ENCODE measurements at places on chromosomes 7 and 10. TPM values are rescaled to one million over a fixed set of nuclear protein-coding genes. Genes with fewer than 3 reads are reported as not detected.

DNA sequence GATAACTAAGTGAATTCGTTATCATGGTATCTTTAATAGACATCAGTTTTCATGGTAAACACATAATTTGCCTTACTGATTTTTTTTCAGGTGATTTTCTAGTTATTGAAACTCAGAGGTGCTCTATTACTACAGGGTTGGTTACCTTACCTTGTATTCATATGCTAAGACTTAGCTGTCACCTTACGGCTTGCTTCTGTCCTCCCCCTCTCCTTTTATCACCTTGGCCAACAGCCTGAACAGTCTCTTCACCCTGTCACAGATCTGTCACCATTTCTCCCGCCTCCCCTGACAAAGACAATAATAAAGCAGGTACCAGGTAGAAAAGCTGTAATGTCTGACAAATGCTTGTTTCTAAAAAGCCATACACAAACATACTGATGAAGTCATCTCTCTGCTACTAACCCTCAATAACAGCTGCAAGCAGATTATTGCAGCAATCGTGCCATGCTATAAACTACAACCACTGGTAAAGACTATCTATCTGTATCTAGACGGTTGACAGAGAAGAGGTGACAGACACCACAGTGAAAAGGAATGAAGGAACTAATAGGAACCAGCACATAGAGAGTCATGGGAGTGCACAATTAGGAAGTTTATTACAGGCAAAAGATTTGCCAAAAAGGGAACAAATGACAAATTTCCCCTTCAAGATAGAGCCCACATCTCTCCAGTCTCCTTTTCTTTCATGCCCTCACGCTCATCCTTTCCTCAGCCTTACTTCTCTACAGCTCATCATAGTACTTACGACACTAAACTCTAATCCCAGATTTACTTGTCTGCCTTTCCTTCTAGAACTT, 57.2 kb downstream of the ARHGAP12 start:
- H3K27me3 ChIP-seq: no peaks in the 10 kb centered on the region
- peaks cover 4% of the 10 kb centered on the region for H3K4me1 ChIP-seq
- H3K36me3 ChIP-seq: peaks cover 1% of the 10 kb centered on the region
- no peak overlapping the region for H3K4me3 ChIP-seq
- no peak for DNase-seq

The NAT16 gene
- not detected for total RNA-seq

GRCh38 chr7:55478700-55479099, 93.6 kb downstream of the VOPP1 start:
- no peak overlapping the region for H3K4me3 ChIP-seq
- no peaks in the 10 kb centered on the region for H3K27me3 ChIP-seq
- no peak for DNase-seq
- no peaks in the 10 kb centered on the region for H3K4me1 ChIP-seq
- peaks cover 2% of the 10 kb centered on the region for H3K36me3 ChIP-seq
- H3K27ac ChIP-seq: no peak overlapping the region

The GCK gene
- total RNA-seq: 4.9 TPM

DNA sequence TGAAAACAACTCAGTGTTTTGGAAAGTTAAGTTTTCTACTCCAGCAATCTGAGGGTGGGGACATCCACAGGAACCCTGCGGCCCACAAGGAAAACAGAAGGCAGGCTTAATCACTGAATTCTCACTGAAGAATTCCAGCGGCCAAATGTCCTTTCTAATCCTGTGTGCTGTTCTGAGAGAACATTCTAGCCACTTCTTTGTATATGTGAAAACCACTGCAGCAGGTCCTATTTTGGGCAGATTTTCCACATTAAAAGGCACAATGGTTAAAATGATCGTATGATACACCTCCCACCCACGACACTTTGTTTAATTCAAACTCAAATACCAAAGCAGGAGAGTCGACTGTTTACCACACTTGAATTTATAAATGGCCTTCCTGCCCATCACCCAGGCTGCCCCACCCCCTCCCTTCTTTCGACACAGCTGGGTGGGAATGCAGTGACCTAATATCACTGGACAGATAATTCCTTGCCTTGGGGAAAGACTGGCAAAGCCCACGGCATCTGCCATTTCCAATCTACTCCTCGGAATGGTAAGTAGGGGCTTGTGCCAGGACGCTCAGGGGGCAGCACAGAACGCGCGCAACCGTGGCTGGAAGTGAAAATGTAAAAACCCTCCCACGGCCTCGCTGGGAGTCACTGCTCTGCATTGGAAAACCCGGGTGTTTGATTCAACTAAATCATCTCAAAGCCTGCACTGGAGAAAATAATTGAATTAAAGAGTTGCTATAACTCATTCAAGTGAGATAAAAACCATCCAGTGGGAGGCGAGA, 67.0 kb downstream of the CTBP2 start:
- no peaks in the 10 kb centered on the region for H3K27me3 ChIP-seq
- peak overlapping the region; percentile 67 for H3K27ac ChIP-seq
- H3K4me3 ChIP-seq: no peak overlapping the region
- H3K4me1 ChIP-seq: peaks cover 43% of the 10 kb centered on the region
- peaks cover 5% of the 10 kb centered on the region for H3K36me3 ChIP-seq

DNA sequence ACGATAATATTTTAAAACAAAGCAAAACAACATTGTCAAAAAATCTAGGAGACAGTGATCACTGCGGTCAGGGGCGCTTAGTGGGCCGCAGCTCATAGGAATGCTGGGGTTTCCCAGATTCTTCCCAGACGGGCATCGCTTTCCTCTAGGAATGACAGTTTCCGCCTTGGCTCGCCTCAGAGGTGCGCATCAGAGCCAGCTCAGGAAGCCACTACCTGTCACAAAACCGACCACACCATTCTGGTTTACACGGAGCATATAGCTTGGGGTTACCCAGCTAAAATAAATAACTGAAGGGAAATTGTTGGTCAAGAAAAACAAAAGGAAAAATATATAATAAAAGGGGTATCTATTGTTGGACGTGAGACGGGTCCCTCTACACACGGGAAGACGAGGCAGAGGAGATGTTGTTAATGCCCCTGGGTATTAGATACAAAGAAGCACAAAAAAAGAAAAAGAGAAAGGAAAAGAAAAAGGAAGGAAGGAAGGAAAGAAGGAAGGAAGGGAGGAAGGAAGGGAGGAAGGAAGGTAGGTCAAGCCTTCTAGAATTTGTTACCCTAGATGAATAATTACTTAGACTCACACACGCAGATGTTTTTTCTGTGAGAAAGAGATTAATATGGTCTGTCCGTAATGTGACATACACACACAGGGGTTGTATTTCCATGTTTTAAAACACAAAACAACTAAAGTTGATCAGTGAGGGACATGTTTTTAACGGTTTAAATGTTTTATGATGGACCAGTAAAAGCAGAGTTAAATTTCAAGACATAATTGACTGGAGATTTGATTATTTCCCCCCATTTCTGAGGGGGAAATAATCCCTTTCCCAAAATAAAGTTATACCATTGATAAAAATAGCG, 292.4 kb upstream of the NFE2L3 start:
- peak overlapping the region; percentile 79 for H3K27ac ChIP-seq
- no peak for DNase-seq
- peaks cover 8% of the 10 kb centered on the region for H3K4me1 ChIP-seq
- no peak overlapping the region for H3K4me3 ChIP-seq
- H3K27me3 ChIP-seq: peaks cover 20% of the 10 kb centered on the region
- H3K36me3 ChIP-seq: no peaks in the 10 kb centered on the region

DNA sequence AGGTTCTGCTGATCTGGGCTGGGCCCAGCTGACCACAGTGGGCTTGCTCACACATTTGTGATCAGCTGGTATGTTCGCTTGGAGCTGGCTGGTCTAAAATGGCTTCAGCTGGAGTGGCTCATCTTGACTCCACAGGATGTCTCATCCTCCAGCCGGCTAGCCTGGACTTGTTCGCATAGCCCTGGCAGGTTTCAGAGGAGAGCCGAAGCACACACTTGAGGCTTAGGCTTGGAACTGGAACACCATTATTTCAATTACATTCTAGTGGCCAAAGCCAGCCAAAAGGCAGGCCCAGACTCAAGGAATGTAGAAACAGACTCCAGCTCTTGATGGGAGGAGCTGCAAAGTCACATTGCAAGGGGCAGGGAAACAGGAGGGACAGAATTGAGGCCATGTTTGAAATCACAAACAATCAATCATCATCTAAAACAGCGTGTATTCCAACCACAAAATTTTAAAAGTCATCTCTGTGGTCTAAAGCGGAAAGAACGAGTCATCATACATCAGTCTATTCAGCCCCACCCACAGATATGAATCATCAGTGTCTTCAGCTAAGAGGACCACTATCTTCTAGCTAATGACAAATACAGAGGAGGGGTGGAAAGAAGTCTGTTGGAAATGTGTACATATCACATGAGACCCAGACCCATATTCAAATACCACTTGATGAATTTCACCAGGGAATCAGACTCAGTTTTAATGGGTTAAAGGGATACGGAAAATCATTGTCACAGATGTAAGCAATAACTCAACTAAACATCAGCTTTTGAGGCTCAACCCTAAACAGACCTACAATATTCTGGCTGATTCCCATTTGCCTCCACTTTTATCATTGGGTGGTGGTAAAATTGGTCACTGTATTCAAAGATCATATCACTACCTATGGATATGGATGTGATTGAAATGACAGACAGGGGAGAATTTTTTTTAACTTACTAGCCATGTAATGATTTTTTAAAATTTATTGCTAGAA, 139.0 kb upstream of the MKLN1 start:
- H3K4me3 ChIP-seq: no peak overlapping the region
- no peak for DNase-seq
- no peak overlapping the region for H3K27ac ChIP-seq
- H3K27me3 ChIP-seq: no peaks in the 10 kb centered on the region

DNA sequence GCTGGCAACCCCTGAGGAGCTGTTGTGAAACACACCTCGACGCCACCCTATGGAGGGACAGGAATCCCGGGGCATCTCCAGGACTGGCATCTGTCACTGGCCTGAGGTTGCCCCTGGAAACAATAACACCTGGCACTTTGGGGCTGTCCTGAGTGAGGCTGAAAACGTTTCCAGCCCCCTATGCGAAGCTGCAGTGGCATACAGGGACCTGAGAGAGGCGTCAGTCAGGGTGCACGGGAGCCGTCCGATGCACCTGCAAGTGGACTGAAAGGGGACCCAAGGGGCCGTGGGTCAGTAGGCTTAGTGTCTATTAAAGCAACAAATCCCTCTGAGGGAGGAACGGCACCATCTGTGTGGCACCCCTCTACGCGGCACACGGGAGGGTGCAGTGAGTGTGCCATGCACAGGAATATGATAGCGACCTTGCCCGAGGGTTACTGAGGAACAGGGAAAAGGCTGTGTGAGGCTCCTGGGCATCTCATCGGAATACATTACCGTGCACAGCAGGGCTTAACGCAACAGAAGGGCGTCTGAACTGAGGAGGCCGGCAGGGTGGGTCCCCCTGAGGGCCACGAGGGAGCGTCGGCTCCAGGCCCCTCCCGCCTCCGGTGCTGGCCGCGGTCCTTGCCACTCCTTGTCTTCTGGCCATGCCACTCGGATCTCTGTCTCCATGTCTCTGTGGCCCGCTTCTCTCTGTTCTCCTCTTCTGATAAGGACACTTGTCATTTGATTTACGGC, 50.4 kb downstream of the FOXL3 start:
- peak overlapping the region; percentile 9 for H3K4me3 ChIP-seq
- no peak for DNase-seq
- peaks cover 1% of the 10 kb centered on the region for H3K36me3 ChIP-seq
- H3K27me3 ChIP-seq: no peaks in the 10 kb centered on the region

DNA sequence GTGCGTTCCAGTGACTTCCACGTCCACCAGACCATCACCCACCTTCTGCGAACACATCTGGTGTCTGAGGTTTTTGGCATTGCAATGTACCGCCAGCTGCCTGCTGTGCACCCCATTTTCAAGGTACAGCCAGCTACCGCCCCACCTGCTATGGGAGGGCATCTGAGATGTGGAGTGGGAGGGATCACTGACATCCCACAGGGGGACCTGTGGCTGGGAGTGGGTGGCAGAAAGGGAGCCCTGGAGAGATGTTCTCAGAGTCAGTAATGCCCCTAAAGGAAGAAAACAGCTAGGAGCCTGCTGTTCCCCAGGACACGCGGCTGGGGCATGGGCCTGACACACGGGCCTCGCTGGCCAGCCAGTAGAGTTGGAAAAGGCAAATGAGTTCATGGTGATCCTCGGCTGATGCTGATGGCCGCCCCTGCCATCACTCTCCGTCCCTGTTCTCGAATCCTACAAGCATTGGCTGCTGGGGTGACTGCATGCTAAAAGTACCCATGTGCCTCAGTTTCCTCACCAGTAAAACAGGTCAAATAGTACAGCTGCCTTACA, 66.6 kb downstream of the ALOX5 start:
- no peak for DNase-seq
- H3K4me3 ChIP-seq: no peak overlapping the region

DNA sequence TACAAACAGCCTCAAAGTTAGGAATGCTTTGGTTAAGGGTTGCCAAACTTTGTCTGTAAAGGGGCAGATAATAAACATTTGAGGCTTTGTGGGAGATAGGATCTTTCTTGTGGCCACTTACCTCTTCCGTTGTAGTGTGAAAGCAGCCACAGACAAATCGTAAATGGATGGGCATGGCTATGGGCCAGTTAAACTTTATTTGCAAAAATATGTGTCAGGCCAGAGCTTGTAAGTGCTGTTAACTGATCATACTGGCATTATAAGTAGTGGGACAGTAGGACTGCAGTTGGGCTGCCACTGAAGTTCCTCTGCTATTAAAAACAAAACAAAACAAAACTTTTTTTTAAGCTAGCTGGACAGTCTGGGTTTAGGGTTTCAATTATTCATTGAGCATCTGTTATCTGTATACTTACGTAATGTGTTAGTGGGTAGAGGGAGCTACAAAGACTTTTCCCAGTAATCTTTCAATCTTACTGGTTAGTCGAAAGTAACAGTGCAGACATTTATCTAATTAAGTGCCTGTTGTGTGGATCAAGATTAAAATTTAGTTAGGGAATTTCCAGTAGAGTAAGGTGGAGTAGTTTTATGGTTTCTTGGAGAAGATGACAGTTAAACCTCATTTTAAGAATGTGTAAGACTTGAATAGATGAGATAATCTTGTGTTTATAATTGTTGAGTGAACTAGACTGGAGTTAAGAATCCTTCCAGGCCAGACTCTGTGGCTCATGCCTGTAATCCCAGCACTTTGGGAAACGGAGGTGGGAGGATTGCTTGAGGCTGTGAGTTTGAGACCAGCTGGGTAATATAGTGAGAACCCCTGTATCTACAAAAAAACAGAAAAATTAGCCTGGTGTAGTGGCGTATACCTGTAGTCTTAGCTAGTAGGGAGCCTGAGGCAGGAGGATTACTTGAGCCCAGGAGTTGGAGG, 100.1 kb downstream of the BTRC start:
- peaks cover 11% of the 10 kb centered on the region for H3K4me1 ChIP-seq
- no peak overlapping the region for H3K27ac ChIP-seq
- DNase-seq: no peak

The PPP1R17 gene
- total RNA-seq: 0.96 TPM

DNA sequence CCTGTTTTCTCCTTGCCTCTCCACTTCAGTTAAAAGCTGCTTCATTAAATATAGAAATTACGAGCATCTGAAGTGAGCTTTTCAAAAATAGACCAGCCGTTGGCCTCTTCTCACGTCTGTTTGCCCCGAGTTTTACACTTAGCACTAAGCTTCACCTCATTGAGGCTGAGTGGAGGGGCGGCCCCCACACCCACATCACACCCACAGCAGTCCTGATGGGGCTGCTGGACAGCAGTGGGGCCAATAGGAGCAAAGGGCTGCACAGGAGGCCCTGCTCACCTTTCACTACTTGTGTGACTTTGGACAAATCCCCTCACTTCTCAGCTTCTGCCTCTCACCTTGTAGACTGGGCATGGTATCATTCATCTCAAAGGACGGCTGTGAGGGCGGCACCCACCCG, 677.8 kb downstream of the SDK1 start:
- no peak overlapping the region for H3K4me3 ChIP-seq
- no peak for DNase-seq
- H3K27me3 ChIP-seq: no peaks in the 10 kb centered on the region
- H3K36me3 ChIP-seq: peaks cover 37% of the 10 kb centered on the region
- peak overlapping the region; percentile 41 for H3K27ac ChIP-seq
- peaks cover 7% of the 10 kb centered on the region for H3K4me1 ChIP-seq

Data from progenitor cell of endocrine pancreas (in vitro differentiated cells).